ENCODE measurements at places on chromosomes 7 and 10.

DNA sequence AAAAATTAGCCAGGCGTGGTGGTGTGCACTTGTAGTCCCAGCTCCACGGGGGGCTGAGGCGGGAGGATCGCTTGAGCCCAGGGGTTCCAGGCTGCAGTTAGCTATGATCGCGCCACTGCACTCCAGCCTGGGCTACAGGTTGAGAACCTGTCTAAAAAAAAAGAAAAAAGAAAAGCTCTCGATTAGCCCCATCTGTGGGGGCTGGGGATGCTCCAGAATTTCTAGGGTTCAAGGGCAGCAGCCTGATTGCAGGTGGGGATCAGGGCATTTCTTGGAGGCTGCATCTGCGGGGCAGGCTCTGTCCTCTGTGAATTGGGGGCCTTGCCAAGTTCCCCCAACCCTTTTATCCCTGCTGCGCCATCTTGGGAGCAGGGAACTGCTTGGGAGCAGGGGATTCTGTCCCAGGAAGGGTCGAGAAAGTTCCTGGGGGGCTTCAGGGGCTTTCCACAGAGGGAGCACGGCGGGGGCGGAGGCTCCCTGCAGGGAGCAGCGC, 651 bp upstream of the ARPC1A start:
- DNase-seq: no peak

DNA sequence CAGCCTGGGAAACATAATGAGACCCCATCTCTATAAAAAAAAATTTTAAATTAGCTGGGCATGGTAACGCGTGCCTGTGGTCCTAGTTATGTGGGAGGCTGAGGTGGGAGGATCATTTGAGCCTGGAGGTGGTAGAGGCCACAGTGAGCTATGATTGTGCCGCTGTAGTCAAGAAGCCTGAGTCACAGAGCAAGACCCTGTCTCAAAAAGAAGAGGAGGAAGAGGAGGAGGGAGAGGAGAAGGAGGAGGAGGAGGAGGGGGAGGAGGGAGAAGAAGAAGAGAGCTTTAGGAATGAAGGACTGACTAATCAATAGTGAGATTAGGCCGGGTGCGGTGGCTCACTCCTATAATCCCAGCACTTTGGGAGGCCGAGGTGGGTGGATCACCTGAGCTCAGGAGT, 111.8 kb upstream of the KMT2E start:
- no peak for DNase-seq

GRCh38 chr10:13787015-13787421, 200.3 kb downstream of the PRPF18 start:
- DNase-seq: peak; percentile 54

GRCh38 chr7:112452102-112452888, 2.0 kb downstream of the IFRD1 start:
- DNase-seq: no peak

- DNase-seq: no peak
Measured at GRCh38 chr7:149599636-149600206, 102.1 kb upstream of the ZNF746 start.

GRCh38 chr10:74179111-74179710, 28.2 kb downstream of the ADK start:
- DNase-seq: no peak

- no peak for DNase-seq
Measured at GRCh38 chr10:70174058-70174741, 3.9 kb upstream of the SAR1A start.

DNA sequence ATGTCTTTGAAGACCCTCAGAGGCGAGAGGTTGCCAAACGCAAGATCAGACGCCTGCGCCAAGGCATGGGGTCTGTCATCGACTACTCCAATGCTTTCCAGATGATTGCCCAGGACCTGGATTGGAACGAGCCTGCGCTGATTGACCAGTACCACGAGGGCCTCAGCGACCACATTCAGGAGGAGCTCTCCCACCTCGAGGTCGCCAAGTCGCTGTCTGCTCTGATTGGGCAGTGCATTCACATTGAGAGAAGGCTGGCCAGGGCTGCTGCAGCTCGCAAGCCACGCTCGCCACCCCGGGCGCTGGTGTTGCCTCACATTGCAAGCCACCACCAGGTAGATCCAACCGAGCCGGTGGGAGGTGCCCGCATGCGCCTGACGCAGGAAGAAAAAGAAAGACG, 8.1 kb upstream of the SGCE start:
- no peak for DNase-seq

- no peak for DNase-seq
Measured at GRCh38 chr10:31669357-31669756, 259.3 kb downstream of the ARHGAP12 start.

DNA sequence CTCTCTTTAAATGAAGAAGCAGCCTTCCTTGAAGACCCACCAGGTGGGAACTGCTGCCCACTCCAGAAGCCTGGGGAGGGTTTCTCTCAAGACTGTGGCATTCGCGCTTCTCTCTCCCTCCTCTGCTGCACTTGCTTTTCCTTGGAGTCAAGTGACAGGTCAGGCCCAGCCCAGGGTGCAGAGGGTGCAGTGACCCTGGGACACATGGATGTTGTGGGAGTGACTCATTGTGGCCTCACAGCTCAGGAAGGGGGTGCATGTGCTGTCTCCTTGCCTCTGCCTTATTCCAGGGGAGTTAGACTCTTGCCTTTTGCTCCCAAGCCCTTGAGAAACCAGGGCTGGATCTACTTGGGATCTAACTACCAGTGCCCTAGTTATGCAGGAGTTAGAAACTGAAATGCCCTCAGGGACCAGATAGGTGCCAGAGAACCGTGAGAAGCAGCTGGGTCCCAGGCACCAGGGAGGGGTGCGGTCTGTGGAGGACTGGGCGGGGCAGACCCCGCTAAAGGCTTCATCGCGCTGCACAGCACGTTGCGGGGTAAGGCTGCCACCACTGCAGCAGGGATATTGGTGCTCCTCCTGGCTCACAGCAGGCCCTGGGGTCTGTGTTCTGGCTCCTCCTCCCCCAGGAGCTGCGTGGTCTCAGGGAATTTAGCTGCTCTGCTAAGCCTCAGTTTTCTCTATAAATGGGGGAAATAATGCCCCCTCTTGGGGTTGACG, 11.4 kb downstream of the FAM241B start:
- no peak for DNase-seq

DNA sequence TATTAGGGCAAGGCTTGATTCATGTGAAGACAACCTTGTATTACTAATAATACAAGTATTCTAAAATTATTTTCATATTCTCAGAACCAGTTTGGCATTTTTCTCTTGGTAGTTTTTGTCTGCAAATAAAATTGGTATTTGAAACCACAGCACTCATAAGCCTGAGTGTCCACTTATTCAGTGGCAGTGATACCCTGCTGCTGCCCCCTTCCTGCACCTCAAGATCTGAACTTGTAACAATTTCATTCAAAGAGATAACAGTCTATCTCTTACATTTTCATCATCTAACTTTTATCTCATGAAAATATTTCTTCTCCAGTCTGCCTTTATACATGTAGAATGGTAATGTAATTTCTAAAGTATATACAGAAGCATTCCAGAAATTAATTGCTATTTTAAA, 9.3 kb downstream of the TFAM start:
- DNase-seq: no peak

- peak; percentile 80 for DNase-seq
Measured at GRCh38 chr10:101779544-101780186, 3.6 kb downstream of the NPM3 start.

DNA sequence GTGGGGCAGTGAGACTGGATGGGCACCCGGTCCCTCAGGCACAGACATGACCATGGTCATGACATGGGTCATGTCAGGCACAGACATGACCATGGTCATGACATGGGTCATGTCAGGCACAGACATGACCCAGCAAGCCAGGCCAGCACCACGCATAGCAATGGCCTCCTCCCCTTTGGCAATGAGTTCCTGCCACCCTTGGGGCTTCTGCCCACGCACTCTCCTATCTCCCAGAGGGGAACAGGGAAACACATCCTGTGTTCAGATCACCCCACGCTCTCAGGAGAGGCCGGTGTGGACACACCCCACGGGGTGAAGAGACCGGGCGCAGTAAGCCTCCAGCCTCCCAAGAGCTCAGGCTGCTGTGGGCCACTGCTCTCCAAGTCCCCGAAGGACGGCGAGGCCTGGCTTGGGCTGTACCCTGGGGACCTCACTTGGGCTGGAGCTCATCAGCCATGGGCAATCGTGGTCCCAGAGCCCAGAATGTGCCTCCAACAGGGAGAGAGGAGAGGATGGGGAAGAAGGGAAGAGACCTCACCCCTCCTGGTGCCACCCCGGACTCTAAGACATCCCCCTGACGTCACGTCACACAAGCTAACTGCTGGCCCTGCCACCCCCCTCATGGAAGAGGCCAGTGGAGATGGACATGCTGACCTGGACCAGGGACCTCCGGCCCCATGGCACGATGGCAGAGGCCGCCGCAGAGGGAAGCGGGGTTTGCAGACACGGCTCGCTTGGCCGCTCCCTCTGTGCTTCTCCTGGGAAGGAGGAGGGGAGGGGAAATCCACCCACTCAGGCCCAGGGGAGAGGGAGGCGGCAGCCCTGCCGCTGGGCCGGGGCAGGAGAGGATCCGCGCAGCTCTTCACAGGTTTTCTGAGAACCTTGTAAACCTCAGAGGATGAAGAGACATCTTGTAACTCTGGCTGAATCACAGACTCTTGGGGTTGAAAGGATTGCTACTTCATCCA, 269.6 kb downstream of the ELFN1 start:
- DNase-seq: no peak

DNA sequence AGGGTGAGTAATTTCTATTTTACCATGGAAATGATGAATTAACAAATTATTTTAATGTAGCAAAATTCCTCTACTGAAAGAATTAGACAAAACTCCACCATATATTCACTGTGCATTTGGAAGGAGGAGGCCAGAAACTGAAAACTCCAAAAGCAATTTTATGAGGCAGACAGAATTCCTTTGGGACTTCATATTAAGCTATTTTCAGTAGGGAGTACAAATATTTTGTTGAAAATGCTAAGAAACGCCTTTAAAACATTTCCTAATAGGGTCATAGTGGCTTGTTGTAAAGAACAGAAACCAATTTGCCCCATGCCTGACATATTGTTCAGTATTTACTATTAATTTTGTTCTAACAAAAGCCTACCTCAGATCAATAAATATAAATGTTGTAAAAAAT, 117.8 kb downstream of the TES start:
- no peak for DNase-seq

DNA sequence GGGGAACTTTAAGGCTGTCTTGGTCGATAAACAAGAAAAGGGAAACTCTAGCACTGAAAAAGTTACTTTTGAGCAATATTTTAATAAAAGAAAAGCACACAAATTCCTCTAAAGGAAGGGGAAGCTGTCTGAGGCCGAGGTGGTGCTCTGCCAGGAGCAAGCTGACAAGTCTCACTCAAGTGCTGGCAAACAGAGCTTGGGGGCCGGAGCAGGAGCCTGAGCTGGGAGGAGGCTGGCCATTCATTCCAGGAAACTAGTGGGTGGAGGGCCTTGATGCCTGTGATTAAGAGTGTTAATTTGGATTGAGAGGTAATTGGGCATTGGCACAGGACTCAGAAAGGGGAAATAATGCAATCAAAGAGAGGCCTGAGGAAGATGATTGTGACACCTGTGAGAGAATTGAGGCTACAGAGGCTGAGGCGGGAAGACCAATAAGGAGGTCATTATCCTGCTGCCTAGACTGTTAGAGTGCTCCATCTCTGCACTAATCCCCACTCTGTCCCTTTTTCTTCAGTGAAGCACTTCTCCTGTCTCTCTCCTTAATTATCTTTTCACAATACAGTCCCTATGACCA, 154.9 kb upstream of the COL1A2 start:
- DNase-seq: no peak

GRCh38 chr7:40232242-40232893, 97.6 kb downstream of the SUGCT start:
- DNase-seq: no peak

GRCh38 chr7:152128252-152128651, 102.8 kb downstream of the GALNT11 start:
- DNase-seq: no peak

DNA sequence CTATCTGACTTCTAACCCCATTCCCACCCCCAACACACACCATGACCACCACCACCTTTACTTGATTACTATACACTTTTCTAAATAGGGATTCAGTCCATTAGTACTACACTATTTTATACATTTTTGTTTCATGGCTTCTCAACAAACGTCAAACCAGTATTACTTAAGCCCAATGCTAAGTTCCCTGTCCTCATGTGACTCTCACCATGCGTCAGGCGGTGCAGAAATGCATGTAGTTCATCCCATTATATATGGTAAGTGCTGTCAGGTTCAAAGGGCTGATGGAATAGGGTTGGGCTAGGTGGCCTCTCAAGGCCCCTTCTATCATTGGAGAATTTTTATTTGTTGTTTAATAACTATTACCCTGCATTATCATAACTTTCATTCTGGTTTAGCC, 19.5 kb upstream of the VPS41 start:
- DNase-seq: no peak

Data from stimulated activated CD4-positive, alpha-beta T cell treated with anti-CD3 and anti-CD28 coated beads, Interleukin-1b, Interleukin-23, amount 100 ng/mL, for 24 hours (primary cell).